ENCODE measurements at places on chromosomes 16 and 17.

DNA sequence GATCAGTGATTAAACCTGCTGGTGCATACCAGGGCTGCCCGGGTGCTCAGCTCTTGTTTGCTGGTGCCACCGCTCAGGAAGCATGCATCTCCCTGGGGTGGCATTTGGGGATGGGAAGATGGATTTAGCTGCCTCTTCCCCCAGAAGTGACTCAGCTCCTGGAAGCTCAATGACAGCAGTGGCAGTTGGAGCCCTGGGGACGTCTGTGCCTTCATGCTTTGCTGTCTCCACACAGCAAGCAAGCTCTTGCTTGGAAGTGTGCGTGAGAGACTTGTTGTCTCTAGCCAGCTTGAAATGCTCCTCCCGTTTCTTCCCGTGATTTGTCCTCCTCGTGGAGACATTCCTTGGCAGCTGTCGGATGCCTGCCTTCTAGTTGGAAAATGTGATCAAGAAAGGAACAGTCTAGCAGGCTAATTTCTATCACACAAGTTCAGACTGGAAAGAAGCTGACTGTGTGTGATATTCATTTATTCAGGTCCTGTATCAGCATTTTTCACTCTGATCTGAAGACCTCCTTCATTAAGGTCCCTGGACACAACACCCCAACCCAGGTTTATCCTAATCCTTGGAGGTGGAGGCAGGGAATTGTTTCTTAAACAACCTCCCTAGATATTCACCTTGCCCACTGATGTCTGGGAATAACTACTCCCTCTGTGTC, 73.0 kb downstream of the BMERB1 start:
- DNase-seq: no peak

DNA sequence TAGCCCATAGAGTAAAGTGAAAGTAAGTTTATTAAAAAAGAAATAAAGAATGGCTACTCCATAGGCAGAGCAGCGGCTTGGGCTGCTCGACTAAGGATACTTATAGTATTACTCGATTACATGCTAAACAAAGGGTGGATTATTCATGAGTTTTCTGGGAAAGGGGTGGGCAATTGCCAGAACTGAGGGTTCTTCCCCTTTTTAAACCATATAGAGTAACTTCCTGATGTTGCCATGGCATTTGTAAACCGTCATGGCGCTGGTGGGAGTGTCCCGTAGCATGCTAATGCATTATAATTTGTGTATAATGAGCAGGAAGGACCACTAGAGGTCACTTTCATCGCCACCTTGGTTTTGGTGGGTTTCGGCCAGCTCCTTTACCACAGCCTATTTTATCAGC, 13.3 kb upstream of the GAS7 start:
- no peak for DNase-seq

GRCh38 chr17:40552806-40553693, 12.2 kb downstream of the CCR7 start:
- DNase-seq: no peak

DNA sequence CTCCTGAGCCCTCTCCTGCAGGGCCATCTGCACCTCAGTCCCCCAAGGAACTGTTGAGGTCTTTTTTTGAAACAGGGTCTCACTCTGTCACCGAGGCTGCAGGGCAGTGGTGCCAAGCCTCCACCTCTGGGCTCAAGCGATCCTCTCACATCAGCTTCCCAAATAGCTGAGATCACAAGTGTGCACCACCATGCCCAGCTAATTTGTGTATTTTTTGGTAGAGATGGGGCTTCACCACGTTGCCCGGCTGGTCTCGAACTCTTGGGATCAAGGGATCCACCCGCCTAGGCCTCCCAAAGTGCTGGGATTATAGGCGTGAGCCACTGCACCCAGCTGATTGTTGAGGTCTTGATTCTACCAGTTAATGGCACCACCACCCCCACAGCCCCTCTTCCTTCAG, 27.9 kb upstream of the ENDOV start:
- DNase-seq: no peak

DNA sequence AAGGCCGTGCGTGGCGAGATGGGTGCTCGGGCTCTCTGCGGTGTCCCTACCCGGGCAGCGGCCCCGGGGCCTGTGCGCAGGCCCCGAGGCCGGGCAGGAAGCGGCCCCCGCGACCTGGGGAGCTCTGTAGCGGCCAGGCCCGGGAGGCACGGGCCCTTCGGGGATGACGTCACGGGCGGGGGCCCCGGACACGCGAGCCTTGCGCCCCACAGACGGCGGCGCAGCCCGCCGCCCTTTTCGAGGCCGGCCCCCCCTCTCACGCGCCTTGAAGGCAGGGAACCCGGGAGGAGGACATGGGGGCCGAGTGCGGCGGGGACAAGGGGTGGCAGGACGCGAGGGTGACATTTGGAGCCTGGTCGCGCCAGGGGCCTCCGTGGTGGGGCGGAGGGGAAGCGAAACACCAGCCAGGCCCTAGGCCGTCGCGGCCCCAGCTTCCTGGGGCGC, 1.1 kb downstream of the RAI1 start:
- DNase-seq: peak; percentile 86

- no peak for DNase-seq
These were observed 192.5 kb downstream of the ZNF423 start for GRCh38 chr16:49663081-49664065.

DNA sequence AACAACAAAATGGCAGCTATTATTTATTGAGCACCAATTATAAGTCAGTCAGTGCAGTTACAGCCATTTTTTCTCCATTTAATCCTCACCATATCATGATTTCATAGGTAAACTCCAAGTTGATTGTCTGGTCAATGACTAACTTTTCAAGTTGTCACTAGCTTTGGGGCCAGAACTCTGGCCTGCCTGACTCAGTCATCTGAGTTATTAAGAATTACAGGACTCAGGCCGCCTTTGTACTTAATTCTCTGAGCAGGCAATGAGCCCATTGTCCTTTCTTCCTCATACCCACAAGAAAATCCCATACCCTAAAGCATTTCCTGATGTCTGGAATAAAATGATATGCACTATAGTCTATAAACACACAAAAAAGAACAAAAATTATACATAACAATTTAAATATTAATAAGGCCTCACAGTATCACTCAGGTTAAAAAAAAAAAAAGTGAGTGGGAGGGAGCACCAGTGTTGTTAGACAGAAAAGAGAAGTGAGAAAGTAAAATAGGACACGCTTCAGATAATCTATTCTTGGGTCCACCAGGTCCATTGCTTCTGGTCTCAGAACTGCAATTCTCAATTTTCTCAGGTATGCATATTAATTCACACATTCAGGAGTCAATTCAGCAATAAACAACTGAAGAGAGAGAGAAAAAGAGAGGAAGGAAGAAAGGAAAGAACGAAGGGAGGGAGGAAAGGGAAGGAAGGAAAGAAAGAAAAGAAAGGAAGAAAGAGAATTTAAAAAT, 70.2 kb downstream of the SPAG9 start:
- no peak for DNase-seq

- DNase-seq: no peak
These were observed 3.8 kb downstream of the NTHL1 start for GRCh38 chr16:2043667-2044451.

- no peak for DNase-seq
These were observed 14.3 kb downstream of the TMEM100 start for GRCh38 chr17:55708175-55708974.

GRCh38 chr17:2095536-2095910, 40.6 kb downstream of the HIC1 start:
- no peak for DNase-seq

DNA sequence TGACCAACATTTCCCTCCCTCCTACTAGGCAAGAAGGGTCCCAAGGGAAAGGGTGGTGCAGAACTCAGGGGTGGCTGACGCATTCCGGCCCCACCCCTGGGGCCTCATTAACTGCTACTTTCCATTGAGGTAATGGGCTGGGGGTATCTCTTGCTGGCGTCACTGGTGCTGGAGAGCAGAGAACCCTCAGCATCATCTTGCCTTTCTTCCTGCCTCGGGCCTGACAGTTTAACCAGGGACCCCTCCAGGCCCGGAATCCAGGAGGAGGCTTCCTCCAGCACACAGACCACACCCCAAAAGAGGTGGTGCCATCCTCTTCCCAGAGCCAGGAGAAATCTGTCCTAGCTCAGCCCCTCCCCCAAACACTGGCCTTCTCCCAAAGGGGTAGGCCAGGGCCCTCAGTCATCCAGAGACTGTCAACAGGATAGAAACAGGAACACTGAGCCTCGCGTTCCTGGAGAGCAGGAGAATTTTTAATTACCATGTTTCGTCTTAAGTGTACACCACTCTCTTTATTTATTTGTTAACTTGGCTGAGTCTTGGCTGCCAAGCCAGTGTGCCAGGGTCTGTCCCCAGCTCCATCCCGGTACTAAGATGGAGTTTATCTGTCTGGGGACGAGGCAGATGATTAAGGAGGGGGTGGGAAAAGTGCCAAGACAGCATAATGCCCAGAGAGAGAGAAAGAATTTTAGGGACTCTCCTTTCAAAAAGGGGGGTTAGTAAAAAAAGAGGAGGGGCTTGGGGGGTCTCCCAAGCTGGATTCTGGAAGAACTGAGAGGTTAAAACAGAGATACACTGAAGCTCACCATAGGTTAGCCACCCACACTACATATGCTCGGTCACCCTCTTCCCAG, 5.1 kb downstream of the ETV4 start:
- no peak for DNase-seq

DNA sequence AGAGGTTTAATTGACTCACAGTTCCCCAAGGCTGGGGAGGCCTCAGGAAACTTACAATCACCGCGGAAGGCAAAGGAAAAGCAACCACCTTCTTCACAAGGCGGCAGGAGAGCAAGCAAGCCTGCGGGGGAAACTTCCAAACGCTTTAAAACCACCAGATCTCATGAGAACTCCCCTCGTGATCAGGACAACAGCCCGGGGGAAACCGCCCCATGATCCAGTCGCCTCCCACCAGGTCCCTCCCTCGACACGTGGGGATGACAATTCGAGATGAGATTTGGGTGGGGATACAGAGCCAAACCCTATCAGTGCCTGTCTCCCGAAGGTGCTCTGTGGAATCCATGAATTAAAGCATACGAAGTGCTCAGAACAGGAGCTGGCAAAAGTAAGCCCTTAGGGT, 43.9 kb upstream of the ABR start:
- no peak for DNase-seq

DNA sequence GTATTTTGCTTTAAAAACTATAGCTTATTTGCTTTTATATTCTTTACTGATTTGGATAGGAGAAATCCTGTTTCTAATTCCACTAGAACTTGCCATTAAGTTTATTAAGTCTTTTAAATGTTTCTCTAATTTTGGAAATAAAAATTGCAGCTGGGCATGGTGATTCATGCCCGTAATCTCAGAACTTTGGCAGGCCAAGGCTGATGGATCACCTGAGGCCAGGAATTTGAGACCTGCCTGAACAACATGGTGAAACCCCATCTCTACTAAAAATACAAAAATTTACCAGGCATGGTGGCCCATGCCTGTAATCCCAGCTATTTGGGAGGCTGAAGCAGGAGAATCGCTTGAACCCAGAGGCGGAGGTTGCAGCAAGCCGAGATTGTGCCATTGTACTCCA, 30.7 kb downstream of the DNAH17 start:
- no peak for DNase-seq

- peak; percentile 38 for DNase-seq
These were observed 29.3 kb downstream of the CEP295NL start for GRCh38 chr17:78873519-78874340.

DNA sequence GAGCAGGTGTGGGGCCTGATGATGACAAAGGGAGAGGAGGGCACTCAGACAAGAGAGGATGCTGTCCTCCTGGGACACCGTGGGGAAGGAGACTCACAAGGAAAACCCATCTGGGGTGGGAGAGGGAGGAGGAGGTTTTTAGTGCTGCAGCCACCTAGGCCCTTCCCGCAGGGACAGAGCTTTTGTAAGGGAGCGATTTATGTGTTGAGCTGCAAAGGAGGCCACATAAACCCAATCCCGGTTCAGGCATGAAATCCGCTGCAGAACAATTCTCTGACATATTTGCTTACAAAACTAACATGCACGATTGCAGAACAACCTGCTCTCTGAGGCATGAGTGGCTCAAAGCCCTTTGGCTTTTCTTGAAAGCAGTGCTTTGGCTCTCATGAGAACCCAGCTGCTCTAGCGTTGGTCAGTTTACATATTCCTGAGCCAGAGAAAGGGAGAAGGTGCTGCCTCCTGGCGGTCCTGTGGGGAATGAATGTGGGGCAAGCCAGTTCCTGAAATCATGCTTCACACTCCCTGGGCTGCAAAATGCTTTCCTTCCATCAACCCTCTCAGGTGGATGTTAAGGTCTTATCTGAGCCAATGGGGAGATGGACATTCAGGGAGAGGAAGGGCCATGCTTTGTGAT, 122.4 kb upstream of the NLRP1 start:
- DNase-seq: peak; percentile 35

- no peak for DNase-seq
These were observed 47.2 kb downstream of the OTOA start for GRCh38 chr16:21710938-21711337.

GRCh38 chr16:73023752-73024570, 24.0 kb downstream of the ZFHX3 start:
- DNase-seq: no peak

DNA sequence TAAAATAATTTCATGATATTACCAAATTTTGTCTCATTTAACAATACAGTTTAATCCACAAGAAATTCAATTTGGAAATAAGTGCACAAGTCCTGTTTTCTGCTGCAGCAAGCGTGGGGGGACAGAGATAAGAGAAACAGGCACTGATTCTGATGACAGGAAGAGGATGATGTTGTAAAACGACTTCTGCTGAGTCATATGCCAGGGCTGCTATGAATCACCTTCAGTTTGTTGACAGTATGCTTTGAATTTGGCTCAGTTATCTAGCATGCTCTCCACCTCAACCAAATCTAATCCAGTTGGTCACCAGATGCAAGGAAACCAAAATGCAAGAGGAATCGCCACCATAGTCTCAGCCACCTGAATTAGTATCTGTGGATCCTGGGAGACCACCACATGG, 244.1 kb upstream of the MON1B start:
- DNase-seq: no peak

DNA sequence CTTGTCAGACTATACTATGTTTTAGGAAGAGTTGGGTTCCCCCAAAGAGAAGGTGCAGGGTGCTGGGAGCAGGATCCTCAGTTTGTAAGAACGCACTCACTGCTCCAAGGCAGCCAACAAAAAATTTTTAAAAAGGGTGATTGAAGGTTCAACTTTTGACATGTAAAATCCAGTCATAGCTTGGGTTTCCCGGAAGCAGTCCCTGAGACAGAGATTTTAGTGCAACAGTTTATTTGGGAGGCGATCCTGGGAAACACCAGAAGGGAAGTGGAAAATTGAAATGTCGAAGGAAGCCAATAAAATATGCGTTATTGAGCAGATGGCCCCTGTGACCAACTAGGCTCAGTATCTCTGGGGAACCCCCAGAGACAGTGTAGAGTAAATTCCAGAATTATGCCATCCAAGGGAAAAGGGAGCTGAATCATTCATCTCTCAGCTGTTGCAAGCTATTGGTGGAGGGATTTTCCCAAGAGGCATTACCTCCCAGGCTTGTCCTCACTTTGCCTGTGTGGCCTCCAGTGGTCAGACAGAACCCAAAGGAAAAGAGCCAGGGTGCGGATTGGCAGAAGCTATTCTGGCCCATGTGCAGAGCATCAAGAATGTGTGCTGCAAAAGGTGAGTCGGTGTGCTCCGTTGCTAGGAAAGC, 72.9 kb downstream of the HS3ST3B1 start:
- no peak for DNase-seq

GRCh38 chr16:31517800-31518402, 9.7 kb upstream of the RUSF1 start:
- DNase-seq: no peak

All from right kidney (tissue), 9 donors.